ENCODE measurements at places on chromosomes 12 and 14.

DNA sequence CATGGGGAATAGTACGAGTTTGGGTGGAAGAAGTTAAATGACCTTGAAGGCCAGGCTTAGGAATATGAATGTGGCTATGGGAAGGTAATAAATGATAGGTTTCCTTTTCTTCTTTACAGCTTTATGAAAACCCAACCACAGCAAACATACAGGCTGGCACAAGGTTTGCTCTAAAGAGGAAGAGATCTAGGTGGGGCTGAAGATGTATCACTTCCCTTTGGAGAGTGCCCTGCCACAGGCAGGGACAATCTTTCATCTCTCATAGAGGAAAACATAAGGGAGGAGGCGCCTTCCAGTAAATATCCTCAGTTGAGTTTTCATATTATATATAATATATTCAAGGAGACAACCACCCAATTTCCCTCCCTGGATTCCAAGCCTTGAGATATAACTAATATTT is 72.9 kb upstream of the FRMD6 start:
- no peak for DNase-seq

DNA sequence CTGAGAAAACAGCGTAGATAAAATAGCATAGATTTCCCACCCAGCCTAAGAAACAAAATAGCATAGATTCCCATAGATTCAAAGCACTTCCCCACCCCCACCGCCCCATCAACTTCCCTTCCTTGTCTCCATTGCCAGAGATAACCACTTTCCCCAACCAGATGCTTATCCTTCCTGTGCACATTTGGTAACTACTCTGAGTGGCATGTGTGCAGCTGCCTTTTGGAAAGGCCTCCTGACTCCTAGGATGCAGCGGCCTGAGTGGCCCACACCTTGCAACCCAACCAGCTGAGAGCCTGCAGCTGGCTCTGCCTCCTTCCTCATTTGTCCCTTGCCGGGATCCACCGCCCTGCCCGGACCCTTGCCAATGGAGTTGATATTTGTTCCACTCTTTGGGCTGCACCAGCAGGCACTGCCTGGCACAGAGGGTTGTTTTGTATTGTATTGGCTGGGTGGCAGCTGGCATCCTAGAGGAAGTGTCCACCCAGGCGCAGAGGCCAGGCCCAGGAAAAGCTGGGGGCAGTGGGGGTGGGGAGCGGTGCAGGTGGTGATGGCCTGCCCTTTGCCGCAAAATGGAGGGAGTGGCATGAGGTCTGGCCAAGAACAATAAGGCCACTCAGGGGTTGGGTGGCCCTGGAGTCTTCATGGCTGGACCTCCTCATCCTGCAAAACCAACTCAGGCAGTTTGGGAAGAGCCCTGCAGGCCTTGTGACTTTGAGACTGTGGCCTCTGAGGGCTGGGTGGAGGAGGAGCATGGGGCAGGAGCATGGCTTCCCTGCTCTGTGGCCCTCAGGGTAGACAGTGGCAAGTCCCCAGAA is 4.9 kb downstream of the SLC48A1 start:
- no peak for DNase-seq

DNA sequence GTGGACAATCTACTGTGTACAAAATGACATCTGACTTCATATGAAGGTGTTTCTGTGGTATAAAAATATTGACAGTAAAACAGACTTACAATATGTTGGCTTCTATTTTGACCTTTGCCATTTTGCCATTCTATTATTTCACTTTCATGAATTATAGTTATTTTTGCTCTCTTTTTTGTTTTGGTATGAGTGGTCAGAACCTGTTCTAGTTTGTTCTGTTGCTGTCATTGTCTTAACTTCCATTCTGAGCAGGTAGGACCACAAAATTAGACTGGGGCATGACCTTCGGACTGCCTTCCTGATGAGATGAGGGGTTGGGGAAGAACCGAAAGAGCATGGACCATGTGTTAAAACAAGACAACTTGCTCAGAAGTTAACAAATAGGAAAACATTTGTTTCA is 36.5 kb upstream of the IFNG-AS1 start:
- no peak for DNase-seq

DNA sequence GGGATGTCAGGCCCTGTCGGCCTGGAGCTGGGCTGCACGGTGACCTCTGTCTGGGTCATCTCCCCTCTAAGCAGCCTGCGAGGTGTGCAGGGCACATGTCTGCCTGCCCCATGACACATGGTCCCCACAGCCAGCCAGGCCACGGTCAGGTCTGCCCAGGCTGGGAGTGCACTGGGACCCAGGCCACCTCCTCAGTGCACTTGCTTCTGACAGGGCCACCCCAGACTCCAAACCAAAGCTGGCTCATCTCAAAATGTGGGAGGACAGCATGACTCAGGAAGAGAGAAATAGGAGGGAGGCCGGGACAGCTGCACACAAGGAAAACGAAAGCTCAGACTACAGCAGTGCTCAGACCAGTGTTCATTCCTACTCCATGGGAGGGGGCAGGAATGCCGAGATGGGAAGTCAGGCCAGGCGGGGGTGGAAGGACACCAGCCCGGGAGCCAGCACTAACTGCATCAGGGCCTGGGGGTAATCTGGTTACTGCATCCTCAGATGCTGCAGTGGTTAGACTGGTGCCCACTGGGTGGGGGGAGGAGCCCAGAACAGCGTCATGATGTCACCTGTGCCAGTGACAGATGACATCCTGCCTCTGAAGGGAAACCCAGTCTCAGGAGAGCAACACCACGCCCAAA is 4.0 kb downstream of the P2RX2 start:
- DNase-seq, result peak; percentile 37

DNA sequence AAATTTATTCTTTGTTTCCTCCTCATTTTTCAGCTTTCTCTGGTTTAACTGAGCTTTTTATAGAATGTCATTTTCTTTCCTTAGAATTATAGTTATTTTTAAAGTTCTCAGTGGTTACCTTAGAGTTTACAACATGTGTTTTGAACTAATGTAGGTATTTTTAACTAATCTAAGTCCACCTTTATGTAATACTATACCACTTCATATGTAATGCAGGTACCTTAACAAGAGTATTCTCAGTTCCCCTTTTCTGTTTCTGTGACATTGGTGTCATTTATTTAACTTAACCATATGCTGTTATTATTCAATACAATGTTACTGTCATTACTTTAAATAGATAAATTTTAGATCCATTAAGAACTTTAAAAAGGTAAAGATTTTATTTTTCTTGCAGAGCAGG is 30.3 kb upstream of the KCNC2 start:
- DNase-seq, result no peak

GRCh38 chr12:75315518-75315917 is 14.6 kb downstream of the CAPS2 start:
- DNase-seq, result peak; percentile 12

DNA sequence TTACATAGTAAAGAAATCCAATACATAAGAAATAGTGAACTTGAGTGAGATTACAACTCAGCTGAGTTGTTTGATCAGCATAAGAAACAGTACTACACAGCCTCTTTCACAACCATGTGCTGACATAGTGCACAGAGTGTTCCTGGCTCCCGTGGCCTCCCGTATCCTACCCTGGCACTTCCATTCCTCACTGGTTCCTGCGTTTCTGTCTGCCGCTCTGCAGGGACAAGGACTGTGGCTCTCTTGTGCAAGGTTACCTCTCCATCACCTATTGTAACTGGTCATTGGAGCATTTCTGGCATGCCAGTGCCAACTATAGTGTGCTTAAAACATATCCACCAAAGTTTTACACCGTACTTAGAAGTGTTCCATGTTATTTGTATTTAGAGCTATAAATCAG is 46.3 kb upstream of the PCED1B start:
- DNase-seq, result no peak

- DNase-seq, result no peak
Measured at GRCh38 chr12:101747697-101748096, 8.4 kb upstream of the SYCP3 start.

DNA sequence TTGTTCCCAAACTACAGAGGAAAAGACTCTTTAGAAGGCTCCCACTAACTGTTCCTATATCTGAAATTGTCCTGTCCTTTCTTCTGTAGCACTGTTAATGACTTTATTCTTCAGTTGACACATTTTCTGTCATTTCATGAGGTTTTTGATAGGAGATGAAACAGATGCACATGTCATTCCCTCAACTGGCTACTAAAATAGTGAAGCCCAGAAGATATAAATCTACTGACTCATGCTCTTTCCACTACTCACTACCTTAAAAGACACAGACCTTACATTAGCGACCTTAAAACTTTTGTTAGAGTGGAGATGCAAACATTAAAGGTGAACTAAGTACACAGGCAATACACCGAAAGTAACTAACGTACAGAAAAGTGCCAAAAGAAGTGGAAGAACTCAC is 59.5 kb upstream of the ANKS1B start:
- no peak for DNase-seq

- DNase-seq, result no peak
Measured at GRCh38 chr12:120261951-120262851, 3.3 kb downstream of the PXN start.

- DNase-seq, result peak; percentile 39
Measured at GRCh38 chr12:128920468-128920867, 67.2 kb downstream of the GLT1D1 start.

GRCh38 chr14:91223028-91223783 is 21.3 kb downstream of the GPR68 start:
- no peak for DNase-seq

- DNase-seq, result no peak
Measured at GRCh38 chr14:99721792-99722516, 37.9 kb downstream of the CYP46A1 start.

DNA sequence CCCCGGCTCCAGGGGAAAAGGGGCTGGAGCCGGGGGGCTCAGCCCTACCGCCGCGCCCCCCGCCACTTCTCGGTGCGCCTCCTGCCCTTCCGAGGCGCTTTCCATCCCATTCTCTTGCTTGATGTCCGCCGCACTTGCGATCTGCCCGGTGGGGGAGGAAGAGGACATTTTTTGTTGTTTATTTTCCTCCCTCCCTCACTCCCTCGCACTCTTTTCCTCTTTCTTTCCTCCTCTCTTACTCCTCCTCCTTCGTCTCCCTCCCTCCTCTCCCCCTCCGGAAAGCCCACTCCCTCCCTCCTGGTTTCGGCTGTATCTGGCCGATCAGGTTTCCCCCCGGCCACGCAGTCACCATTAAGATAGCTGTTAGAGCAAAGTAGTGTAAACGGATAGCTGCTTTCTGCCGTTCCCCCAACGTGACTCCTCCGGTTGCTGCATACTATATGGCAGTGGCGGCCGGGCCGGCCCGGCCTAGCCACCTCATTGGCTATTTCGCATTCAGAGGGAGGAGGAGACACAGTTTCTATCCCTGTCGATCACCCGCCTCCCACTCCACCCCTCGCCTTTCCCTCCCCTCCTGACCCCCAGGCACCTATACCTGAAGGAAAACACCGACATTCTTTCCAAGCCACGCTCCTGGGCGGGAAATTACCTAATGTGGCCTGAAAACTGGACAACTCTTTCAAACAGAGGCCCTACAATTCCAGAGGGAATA is at the start of gene SIX4:
SIX4 (minus strand) TSS at position 445 of the 712 bp plus-strand sequence; CDS start at position 168, 277 bp downstream.
- peak; percentile 72 for DNase-seq

DNA sequence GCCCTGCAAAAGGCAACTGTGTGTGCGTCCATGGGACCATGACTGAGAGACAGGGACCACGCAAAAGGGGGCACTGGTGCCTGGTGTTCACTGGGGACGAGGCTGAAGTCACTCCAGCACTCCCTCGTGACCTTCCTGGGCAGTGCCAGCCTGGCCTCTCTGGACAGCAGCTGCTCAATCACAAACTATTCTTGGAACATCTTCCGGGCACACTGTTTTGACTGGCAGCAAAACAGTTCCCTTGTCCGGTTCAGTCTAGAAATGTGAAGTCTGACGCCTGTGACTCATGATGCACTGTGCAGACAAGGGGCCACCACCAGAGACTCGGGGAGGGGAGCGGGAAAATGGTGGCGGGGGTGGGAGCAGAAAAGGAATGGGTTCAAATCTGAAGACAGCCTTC is 20.8 kb downstream of the SNRNP35 start:
- no peak for DNase-seq

DNA sequence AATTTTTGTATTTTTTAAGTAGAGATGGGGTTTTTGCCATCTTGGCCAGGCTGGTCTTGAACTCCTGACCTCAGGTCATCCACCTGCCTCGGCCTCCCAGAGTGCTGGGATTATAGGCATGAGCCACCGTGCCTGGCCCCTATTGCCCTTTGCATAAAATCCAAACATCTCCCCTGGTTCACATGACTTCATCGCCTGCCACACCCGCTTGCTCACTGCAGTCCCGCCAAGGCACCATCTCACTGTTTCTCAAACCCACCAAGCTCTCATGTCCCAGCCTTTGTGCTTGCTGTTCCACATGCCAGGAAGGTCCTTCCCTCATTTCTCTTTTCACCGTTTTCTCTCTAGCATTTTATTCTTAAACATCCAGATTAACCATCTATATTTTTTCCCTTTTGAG is 9.7 kb downstream of the RHOF start:
- no peak for DNase-seq

DNA sequence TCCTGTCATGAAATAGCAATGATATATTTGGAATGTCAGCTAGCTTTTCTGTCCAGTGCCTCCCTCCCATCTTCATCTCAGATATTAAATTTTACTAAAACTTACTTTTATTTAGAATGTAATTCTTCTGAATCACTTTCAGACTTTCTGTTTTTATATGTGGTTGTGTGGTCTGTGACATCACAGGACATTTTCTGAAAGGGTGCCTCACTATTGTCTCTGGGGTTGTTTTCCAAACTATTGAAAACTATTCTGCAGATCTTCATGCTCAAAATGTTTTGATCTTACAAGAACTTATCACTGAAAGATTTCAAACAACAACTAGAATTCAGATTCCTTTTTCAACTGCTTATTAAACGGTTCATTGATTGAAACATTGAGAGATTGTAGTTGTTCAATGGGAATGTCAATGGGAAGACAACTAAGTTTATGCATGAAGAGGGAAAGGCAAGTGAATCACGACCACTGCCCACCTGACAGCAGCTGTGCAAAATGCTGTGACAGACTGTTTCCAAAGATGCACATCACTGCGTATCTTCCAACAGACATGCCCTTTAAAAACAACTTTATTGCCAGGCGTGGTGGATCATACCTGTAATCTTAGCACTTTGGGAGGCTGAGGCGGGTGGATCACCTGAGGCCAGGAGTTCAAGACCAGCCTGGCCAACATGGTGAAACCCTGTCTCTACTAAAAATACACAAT is 51.3 kb downstream of the KLRG1 start:
- no peak for DNase-seq

- no peak for DNase-seq
Measured at GRCh38 chr14:26597071-26597588, 703 bp downstream of the NOVA1 start.

DNA sequence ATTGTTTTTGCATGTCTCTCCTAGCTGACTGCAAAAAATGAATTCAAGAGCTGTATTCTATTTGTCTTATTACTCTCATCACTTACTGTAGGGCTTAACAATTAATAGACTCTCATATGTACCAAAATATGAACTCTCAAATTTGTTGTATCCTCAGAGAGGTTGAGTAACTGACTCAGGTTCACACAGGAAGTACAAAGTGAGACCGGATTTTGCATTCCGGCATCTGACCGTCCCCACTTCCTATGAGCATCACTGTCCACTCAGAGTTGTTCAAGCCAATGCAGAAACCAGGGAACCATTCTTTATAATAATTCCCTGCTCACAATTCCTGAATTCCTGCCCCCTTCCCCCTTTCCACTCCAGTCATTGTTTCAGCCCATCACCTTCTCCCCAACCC is 113.3 kb upstream of the AMIGO2 start:
- no peak for DNase-seq

GRCh38 chr12:103665971-103666370 is 78.9 kb downstream of the STAB2 start:
- no peak for DNase-seq

All from fibroblast of the conjunctiva (primary cell).